ENCODE measurements at places on chromosomes 3 and 15. TPM values are rescaled to one million over a fixed set of nuclear protein-coding genes. Genes with fewer than 3 reads are reported as not detected.

- DNase-seq = no peak
Measured at GRCh38 chr15:73087098-73087497, 34.8 kb downstream of the NEO1 start.

DNA sequence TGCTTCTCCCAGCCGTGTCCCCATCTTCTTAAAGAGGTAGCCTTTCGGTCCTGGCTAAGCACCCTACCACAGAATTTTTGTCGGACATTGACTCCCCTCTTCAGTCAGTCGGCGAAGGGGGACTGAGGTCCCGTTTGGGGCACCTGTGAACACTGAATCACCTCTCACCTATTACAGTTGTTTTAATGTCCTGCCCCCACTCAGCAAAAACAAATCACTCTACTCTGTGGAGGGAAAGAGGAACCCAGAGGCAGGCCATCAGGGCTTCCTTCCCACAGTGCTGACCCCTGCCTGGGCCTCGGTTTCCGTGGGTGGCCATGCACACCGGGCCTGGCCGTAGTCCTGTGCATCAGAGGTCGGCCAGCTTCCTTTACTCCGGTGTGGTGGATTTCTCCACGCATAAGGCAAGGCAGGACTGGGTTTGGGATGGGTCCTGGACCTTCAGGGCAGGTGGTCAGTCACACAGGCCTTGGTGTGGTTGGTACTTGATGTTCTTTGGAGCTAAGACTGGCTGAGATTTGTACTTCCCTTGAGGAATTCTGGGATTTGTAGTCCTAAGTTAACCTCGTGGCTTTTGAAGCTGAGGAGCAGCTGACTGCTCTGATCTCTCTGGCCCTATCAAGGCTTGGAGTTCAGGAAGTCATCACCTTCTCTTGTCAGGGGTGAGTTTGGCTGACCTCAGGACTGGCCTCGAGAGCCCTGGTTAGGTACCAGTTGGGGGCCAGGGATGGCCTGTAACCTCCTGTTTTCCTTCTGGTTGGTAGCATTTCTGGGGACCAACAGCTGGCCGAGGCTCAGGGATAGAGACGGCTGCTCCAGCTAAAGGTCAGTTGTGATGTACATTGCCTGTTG is 627 bp upstream of the FAM131A start:
- DNase-seq = no peak

- DNase-seq = no peak
Measured at GRCh38 chr3:16908016-16908807, 23.5 kb downstream of the PLCL2 start.

- DNase-seq = no peak
Measured at GRCh38 chr15:38613085-38613484, 48.5 kb upstream of the RASGRP1 start.

DNA sequence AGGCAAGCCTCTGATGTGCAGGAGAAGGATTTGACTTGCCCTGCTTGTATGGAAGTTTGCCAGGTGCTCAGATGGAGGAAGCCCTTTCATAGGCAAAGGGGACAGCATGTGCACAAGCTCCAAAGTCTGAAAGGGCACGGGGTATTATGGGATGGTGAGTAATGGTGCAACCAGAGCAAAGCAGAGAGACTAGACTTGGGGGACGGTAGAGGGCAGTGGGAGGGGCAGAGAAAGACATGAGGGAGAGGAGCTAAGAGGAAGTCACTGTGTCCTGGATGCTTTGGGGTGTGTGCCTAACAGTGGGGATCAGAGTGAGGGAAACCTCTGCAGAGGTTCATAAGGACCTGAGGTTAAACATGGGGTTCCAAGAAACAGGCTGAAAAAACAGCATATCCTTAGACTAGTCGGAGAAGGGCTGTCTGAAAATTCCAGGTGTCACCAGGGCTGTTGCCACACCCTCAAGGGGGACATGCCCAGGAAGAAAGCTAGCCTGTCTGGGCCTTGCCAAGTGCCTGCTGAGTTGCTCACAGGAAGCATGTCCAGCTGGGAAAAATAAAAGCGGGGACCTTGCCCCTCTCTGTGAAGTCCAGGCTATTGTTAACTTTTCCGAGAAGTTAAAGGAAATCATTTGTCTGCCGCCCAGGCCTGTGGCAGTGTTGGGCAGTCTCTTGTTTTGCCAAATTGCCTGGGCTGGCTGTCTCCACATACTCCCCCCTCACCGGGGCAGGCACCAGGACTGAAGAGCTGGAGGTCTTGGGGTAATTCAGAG is 47.1 kb downstream of the HRH1 start:
- no peak for DNase-seq

DNA sequence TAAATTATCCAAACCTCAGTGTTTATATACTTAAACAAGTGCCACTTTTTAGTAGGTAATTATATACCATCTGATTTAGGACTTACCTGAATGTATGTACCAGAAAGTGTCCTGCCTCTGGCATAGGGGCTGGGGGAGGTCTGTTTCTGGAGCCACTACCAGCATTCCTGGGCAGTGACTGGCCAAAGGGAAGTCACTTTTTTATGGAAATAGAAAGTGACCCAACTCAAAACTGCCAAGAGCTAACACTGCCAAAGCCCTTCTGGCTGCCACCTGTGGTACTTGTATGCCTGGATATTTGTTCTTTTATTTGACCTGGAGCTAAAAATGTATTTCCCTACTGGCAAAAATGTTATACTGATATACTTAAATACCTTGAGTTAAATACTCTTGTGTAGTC is 42.7 kb downstream of the ESYT3 start:
- DNase-seq = no peak

GRCh38 chr3:9135930-9136525 is 113.4 kb downstream of the SRGAP3 start:
- no peak for DNase-seq

- no peak for DNase-seq
Measured at GRCh38 chr3:149417727-149418126, 40.3 kb upstream of the TM4SF1 start.

The ARHGEF26 gene
- polyA plus RNA-seq = 12.7 TPM

DNA sequence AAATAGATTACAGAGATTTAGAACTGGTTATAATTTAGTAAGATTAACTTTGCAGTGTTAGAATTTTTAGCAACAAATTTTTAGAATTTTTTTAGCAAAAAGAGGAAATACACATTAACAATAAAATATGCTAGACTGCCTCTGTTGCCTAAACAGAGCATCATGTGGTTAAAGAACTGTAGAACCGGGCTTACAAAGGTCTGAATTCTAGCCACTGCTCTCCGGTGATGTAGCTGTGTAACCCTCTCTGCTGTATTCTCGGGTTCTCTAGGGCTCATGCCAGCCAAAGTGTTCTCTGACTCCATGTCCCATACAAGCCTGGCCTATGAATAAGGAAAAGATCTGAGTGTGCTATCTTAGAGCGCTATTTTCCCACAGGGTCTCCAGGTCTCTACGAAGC is 2.9 kb upstream of the P2RY12 start:
- DNase-seq = no peak

The ITGA11 gene
- polyA plus RNA-seq = 3.1 TPM

DNA sequence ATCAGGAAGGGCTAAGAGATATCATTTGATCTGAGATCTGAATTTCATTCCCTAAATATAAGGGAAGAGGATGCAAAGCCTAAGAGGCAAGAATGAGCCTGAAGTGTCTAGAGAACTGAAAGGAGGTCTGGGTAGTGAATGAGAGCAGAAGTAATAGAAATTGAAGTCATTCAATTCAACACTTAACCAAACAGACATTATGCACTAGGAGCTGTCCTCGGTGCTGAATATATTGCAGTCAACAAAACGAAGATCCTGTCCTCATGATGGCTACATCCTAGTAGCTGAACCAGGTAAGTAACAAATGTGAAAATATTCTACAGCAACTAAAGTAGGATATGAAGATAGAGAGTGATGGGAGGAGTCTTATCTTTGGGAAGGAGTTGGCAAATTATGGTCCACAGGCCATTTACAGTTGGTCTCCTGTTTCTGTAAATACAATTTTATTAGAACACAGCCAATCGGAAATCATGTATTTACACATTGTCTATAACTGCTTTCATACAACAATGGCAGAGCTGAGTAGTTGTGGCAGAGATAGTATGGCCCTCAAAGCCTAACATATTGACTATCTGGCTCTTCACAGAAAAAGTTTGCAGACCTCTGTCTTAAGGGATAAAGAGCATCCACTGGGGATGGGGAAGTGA is 192.9 kb upstream of the CADPS start:
- DNase-seq = peak; percentile 29

DNA sequence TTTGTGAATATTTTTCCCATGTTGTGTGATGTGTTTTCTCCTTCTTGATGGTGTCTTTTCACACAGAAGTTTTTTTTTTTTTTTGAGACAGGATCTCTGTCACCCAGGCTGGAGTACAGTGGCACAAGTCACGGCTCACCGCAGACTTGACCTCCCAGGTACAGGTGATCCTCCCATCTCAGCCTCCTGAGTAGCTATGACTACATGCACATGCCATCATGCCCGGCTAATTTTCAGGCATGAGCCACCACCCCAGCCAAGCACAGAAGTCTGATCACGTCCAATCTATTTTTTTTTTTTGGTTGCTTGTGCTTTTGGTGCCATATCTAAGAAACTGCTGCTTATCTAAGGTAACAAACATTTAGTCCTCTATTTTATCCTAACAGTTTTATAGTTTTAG is 24.6 kb downstream of the TOMM70 start:
- DNase-seq = no peak

The UCN2 gene
- polyA plus RNA-seq = 0.26 TPM

The TEX9 gene
- 26.1 TPM for polyA plus RNA-seq

The ZIC1 gene
- polyA plus RNA-seq = 0.50 TPM

The CRYGS gene
- 4.9 TPM for polyA plus RNA-seq
